HCEC 1CT (cell line): ENCODE measurements at places on chromosomes 12 and 14.

DNA sequence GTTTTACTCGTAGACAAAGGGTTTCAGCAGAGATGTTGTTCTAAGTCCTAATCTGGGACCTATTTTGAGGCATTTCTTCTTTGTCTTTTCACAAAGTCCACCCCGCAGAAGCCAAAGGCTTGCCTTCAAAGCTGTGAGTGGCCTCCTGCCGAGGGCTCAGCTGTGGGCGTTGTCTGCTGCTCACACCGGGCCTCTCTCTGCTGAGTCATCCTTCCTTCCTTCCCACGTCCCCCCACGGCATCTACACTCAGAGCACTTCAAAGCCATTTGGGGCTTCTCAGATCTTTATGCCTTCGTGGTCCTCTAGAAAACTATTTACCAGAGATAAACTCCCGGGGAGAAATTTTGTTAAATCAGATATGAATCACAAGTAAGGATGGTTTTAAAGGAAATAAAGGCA lies 115.9 kb upstream of the TMPO start:
- peak; percentile 67 for DNase-seq

GRCh38 chr12:66003951-66004350 lies 126.6 kb downstream of the LLPH start:
- no peak for DNase-seq

GRCh38 chr12:110222027-110222426 lies 59.0 kb upstream of the ATP2A2 start:
- no peak for DNase-seq

- no peak for DNase-seq
Observed at GRCh38 chr14:60566101-60566500, 57.2 kb downstream of the SIX6 start.

- DNase-seq: peak; percentile 65
Observed at GRCh38 chr12:51531978-51532497, 59.0 kb upstream of the SCN8A start.

- DNase-seq: no peak
Observed at GRCh38 chr12:64056741-64057140, 165.4 kb downstream of the KICS2 start.
